ENCODE measurements at places on chromosomes 11 and 22.

GRCh38 chr11:134537941-134538340 lies 125.9 kb upstream of the B3GAT1 start:
- DNase-seq = no peak

GRCh38 chr11:11944444-11944843 lies 64.0 kb downstream of the DKK3 start:
- no peak for DNase-seq

- DNase-seq = no peak
These were observed 98.7 kb upstream of the OR5AK2 start for GRCh38 chr11:56889986-56890385.

- no peak for DNase-seq
These were observed 89.0 kb downstream of the CDKN1C start for GRCh38 chr11:2796508-2797113.

- no peak for DNase-seq
These were observed 80.7 kb downstream of the MICAL3 start for GRCh38 chr22:17943533-17944249.

DNA sequence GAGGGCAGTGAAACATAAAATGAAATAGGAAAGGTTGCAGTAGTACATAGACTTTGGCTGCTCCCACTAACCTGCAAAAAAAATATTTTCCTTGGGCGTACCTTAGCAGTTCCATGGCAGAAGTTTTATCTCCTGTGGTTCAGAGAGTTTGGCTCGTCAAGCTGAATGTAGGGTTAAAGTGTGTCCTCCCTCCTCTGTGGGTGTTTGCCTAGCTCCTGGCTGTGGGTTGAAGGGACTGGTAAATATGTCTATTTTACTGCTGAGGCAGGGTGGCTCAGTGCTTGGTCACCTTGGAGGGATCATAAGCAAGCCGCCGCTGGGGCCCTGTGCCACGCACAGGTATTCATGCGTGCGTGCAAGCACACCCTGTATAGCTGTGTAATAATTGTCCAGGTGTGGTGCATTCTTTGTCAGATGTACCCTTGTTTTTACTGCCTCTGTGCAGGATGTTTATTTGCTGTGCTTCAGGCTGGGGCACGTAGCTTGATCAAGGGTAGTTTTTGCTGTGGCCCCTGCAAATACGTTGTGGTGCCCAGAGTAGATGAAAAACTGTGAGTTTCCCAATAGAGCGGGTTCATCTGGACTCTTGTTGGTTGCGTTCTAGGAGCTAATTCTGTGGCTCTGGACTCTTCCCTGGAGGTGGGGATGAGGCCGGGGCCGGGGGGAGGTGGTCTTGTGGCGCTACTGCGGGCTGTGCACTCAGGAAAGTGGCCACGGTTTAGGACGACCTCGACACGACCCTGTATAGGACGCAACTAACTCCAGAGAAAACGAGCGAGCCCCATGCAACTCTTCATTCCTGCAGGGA lies 732 bp upstream of the SORL1 start:
- DNase-seq = no peak

DNA sequence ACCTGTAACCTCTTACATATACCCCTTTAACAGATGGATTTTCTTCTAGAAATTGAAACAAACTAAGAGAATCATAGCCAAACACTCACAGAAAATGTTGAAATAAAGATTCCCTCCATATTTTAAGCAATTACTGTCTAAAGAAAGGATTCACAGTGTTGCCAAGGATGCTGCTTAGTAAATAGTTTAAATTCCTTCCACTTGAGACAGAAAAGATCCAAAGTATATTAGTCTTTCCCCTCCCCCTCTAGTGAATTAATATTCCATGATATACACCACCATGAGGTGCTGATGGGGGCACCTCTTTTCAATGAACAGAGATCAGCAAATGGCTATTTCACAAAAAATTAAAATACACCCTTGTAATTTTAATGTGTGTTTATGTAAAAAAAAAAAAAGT lies 186.8 kb downstream of the SOX6 start:
- no peak for DNase-seq

DNA sequence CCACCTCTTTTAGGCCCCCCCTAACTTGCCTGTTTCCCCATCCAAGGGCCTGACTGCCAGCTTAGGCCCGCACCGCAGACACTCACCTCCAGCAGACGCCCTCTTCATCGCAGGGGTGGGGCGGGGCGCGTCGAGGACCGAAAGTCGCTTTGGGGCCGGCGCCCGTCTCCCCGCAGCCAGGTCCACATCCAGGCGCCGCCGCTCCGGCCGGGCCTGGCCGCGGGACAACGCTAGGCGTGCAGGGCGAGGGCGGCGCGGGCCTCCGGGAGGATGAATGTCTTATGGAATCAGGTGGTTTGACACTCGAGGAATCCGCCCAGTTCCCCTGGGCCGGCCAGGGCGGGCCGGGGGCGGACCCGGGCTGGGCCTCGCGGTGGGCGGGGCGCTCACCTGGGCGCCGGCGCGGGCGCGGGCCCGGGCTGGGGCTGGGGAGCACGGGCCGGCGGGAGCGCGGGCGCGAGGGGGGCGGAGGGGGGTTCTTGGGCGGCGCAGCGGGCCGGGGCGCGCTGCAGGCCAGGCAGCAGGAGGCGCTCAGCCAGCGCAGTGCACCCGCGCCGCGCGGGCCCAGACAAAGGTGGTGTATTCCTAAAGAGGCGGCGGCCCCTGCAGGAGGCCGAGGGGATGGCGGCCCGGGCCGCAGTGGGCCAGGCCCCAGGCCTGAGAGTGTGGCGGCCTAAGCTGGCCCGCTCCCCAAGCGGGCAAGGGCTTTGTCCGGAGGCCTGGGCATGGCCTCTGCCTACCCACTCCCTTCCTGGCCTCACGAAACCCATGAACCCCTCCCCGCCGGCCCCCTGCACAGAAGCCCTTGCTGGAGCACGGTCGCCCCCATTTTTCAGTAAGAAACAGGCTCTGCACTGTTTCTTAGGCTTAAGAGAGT lies 177.6 kb downstream of the IGLL1 start:
- peak; percentile 4 for DNase-seq

DNA sequence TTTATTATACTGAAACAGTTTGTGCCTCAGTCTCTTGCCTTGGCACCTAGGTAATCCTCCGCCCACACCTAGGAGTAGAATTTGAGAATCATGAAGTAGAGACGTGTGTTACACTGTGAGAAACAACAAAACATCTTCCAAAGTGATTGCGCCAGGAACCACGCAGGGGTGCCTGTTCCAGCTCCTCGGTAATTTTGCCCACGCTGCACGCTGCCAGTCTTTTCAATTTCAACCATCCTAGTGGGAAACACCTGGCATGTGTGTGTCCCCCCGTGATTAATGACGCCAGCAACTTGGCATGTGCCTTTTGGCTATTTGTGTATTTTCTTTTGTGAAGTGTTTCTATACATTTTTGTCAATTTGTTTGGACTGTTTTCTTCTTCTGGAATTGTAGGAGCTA lies 919.1 kb downstream of the BRD1 start:
- no peak for DNase-seq

DNA sequence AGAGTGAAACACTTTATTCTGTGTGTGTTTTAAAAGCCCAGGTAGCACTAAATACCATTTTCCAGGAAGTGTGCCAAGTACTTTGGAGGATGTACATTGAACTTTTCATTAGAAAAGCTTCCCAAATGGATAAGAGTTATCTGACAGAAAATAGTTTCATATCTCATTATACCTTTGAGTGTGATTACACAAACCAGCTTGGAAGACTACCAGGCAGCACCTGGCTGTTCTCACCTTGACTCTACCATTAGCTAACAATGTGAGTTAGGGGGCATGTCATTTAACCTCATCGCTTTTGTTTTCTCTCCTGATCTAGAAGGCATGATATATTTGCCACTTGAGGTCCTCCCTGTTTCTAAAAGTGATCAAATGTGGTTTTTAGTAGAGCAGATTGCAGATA lies 50.2 kb downstream of the GRM5 start:
- DNase-seq = no peak

Data from hematopoietic multipotent progenitor cell treated with erythropoietin and hydrocortisone succinate and interleukin-3 and kit ligand, for 15 days (in vitro differentiated cells).